AG08395 (cell line): ENCODE measurements at places on chromosomes 16 and 17.

GRCh38 chr17:83121921-83122820 is 42.8 kb downstream of the METRNL start:
- no peak for DNase-seq

DNA sequence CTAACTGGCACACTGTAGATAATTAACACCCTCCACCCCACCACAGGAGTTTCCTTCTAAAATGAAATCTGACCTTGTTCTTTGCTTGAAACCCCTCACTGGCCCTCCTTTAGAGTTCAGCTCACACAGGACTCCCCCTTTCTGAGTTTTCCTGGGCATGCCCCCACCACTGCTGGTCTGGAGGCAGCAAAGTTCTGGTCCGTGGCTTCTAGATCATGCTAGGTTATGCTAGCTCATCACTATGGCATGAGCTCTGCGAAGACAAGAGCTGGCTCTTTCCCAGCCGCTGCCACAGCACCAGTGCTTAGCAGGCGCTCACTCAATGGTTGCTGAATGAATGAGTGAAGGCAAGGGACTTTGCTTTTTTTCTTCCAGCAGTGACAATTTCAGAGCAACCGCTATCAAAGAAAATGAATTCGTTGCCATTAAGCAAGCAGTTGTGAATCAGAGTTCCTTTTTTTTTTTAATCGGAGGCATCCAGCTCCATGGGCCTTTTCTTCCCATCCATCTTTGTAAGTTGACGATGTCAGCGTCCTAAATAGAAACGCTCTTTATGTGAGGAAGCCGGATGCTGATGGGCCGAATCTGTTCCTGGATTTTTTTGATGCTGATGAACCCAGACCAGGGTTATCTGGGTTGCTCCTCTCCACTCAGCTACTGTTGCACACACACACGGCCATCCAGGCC is 80.8 kb upstream of the NOL11 start:
- peak; percentile 26 for DNase-seq

- no peak for DNase-seq
Measured at GRCh38 chr16:560701-561412, 663 bp downstream of the PRR35 start.

DNA sequence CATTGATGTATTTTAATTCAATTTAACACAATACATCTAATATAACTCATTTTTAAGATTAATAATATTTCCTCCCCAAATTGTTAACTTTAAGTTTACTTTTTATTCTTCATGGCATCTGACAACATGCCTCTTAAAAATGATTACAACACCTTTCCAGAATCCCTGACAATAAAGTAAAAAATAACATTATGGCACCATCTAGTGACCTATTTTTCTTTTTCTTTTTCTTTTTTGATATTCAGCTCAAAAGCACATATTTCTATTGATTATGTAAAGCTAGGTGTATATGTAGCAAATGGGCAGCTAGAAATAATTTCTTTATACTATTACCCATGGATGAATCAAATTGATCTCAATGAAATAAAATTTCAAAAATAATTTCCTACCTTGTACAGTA is 834.3 kb upstream of the CDH8 start:
- no peak for DNase-seq

- no peak for DNase-seq
Measured at GRCh38 chr17:72021417-72022041, 99.3 kb upstream of the SOX9 start.

GRCh38 chr16:11384184-11384955 is 39.1 kb downstream of the RMI2 start:
- no peak for DNase-seq
